A549 (cell line): ENCODE measurements at places on chromosomes 7 and 10.

DNA sequence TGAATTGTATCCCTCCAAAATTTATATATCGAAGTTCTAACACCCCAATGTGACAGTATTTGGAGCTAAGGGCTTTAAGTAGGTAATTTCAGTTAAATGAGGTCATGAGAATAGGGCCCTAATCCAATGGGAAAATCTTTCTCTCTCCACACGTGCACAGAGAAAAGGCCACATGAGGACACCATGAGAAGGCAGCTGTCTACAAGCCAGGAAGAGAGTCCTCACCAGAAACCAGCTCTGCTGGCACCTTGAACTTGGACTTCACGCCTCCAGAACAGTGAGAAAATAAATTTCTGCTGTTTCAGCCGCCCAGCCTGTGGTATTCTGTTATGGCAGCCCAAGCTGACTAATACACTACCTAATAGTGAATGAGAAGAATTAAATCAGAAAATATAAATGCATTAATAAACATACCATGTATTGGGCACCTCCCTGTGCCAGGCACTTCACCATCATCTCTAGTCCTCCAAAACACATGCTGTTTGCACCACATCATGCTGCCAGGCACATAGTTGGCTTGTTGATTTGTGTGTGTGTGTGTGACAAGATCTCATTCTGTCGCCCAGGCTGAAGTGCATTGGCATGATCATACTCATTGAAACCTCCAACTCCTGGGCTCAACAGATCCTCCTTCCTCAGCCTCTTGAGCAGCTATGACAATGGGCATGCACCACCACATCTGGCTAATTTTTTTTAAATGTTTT, 9.1 kb upstream of the TOMM7 start:
- DNase-seq: no peak

GRCh38 chr10:75430000-75430763, 1.2 kb upstream of the LRMDA start:
- peak; percentile 50 for DNase-seq

- no peak for DNase-seq
Measured at GRCh38 chr10:123663522-123663921, 2.6 kb upstream of the GPR26 start.

- peak; percentile 58 for DNase-seq
Measured at GRCh38 chr10:73095481-73096021, 1.1 kb downstream of the P4HA1 start.

- DNase-seq: no peak
Measured at GRCh38 chr7:26670290-26670689, 194.1 kb downstream of the SKAP2 start.

GRCh38 chr7:74480861-74481417, 27.2 kb downstream of the GTF2IRD1 start:
- DNase-seq: peak; percentile 85

GRCh38 chr10:103044942-103045489, 126.9 kb downstream of the CNNM2 start:
- DNase-seq: no peak

DNA sequence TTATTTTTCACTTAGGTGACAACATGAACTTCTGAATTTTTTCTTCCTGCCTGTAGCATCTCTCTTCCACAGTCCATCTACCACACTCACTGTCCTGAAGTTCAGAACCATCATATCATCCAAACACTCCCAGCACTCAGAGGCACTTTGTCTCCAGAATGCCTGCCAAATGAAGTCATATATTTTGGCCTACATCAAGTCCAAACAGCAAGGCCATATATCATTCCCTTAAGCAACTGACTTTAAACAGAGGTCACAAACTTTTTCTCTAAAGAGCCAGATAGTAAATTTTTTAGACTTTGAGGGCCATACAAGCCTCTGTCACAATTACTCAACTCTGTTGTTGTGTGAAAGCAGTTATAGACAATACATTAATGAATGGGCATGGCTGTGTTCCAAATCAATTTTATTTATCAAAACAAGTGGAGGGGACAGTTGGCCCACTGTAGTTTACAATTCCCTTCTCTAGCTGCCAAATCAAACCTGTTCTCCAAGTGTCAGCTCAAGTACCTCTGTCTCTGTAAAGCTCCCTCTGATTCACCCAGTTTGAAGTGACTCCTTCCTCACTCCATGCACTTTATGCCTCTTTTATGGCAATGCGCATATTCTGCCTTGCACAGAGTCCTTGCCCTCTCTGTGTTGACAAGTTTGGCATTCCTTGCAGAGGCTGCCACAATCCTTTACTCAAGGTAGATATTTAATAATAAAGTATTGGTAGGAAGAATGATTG, 305.7 kb downstream of the FZD1 start:
- DNase-seq: no peak

- no peak for DNase-seq
Measured at GRCh38 chr7:149302865-149303264, 40.9 kb downstream of the ZNF783 start.

DNA sequence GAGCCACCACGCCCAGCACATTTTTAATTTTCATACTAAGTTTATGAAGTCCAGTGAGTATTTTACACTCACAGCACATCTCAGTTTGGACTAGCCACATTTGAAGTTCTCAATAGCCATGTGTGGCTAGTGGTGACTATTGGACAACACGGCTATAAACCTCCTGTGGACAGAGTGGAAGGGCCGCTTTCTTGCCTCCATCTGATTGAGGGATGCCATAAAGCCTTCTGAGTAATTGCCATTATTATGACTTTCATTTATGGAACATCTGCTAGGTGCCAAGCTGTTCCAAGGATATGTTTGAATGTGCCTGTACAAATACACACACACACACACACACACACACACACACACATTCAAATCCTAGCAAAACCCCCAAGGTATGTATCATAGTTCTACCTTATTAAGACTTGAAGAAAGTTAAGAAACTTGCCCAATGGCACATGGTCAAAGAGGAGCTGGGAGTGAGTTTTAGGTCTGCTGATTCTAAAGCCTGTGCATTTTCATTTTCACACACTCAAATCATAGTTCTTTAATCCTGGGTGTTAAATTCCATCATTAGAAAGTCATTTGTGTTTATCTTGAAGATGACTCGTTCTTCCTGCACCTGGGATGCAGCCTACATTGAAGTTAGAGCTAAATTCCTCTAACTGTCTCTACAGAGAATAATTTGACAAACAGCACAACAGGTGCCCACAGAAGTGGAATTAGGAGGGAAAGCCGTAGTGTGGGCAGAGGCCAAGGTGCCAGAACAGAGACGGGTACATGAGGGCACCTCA, 143.3 kb downstream of the PKD1L1 start:
- no peak for DNase-seq

DNA sequence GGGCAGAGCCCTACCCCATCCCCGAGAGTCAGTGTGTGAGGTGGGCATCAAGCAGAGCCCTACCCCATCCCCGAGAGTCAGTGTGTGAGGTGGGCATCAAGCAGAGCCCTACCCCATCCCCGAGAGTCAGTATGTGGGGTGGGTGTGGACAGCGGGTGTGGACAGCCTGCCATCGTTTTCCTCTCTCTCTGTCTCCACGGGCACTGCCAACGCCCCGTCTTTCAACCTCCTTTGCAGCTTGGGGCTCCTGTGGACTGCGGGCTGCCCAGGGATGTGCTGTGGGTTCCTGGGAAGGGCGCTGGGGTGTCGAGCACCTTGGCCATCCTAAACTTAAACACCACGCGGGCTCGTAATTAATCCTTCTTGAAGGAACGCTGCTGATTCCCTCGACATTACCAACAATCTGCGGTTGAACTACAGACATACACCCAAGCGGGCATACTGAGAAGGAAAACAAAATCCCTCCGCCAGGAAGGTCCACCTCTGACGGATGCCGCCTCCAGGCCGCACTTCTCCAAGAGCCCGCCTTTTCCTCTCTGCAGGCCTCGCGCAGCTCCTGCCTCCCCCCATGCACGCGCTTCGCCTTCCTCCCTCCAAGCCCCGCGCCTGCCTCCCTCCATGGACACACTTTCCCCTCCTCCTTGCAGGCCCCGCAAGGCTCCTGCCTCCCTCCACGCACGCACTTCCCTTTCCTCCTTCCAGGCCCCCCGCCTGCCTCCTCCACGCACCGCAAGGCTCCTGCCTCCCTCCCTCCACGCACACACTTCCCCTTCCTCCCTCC, 65.1 kb downstream of the ADARB2 start:
- DNase-seq: no peak

- no peak for DNase-seq
Measured at GRCh38 chr7:3240826-3241430, 60.1 kb upstream of the SDK1 start.

DNA sequence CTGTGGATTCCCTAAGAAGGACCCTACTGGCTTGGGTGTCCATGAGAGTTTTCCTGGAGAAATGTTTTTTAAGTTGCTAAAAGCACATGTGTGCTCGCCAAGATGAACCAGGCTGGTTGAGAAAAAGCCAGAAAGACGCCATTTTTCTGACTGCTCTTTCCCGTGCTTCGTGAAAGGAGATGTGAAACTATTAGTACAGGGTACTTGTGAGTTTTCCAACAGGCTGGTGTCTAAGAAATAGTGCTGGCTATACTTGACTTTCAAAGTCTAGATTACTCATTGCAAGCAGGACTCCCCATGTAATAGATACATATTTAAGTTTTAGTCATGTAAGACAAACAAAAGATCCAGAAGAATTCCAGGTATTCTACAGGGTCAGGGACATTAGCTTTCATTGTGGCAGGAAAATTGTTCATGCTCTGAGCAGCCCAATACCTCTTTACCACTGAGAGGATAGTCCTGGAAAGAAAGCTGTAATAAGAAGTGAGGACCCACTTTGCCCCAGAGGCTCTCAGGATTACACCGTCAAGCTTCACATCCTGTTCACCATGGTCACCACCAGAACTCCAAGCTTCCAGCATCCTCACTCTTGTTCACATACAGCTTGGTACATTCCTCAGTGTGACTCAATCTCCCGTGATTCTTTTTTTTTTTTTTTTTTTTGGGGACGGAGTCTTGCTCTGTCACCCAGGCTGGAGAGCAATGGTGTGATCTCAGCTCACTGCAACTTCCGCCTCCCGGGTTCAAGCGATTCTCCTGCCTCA, 43.8 kb upstream of the ICA1 start:
- no peak for DNase-seq

DNA sequence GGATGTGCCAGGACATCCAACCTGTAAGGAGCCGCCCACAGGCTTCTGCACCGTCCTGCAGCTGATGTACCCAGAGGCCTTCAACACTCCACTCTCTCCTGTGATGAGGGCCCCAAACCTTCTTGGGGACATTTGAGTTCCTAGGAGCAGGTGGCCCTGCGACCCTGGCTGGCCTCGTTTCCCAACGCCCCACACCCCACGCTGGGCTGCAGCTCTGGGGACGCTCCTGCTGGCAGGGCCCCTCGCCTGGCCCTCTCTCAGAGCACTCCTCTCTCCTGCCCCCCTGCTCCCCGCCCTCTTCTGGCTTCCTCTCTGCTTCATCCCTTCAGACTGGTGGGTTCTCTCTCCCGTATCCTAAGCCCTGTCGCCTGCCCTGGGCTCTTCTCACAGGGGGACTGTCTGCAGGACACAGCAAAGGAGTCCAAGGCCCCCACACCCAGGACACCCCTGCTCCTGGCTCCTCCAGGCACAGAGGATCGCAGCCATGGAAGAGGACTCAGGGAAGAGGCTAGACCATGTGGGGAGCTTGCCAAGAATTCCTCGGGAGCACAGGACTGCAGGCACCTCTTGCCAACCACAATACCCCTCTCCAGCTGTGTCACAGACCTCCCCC, 541.4 kb downstream of the TCERG1L start:
- DNase-seq: no peak

DNA sequence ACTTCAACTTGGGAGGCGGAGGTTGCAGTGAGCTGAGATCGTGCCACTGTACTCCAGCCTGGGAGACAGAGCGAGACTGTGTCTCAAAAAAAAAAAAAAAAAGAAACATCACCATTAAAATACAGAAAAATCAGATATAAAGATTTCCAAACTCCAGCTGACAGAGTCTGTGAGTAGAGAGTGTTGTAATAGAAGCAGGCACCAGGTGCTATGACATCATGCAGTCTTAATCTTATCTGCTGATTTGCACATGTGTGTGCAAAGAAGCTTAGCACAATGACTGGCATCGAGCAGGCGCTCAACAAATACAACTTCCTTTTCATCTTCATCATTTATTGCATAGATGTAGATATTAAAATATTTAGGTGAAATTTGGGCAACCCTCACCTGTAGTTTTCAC, 92.2 kb downstream of the PRKCQ start:
- DNase-seq: no peak

GRCh38 chr10:23461557-23461956, 22.7 kb downstream of the OTUD1 start:
- no peak for DNase-seq

DNA sequence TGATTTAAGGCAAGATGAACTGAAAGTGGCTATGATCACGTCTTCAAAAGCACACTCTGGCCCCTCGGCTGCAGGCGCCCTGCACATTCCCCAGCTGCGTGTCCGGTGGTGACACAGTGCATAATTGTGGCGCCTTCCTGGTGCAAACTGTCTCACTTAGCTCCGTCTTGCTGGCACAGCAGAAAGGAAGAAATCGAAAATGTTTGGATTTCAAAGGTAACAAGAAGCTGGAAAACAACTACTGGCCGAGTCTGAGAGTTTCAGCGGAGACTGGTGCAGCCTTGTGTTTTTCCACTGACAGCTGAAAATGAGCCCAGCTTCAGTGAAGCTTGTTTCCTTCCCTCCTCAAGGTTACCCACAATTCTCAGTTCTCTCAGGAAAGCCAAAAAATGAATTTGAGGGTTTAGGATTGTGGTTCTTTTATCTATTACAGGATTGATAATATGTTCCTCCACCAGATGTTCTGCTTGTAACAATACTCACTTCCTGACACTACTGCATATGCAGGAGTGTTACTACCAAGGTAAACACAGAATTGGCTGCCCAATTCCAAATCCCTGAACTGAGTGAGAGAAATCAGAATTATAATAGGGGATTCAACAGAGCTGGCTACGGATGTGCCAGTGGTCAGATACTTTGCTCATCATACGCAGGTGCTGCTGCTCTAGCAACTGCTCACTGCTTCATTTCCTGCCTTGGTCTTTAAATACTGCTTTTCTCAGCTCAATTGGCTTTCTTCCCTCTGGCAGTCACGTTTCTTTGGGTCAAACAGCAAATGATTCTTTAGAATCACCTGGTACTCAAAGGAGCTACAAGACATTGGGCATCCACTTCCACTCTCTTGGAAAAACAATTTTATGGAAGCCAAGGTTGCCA, 63.7 kb downstream of the TRUB1 start:
- DNase-seq: no peak

- DNase-seq: no peak
Measured at GRCh38 chr7:136251826-136252225, 274.7 kb upstream of the MTPN start.

DNA sequence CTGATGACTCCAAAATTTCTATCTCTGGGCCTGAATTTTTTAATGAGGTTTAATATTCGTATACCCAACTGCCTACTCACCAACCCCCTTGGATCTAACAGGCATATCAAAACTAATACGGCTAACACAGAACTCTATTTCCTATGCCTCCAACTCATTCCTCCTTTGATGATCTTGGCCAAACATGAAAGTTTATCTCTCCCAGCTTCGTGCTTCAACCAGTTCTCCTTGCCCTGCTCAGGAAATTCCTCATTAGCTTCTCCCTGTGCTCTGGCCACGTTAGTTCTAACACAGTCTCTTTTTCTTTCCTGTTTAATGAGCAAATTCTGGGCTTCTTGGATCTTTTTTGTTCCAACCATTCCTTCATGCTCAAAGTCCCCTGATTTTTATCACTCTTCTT, 138.9 kb upstream of the PTN start:
- DNase-seq: no peak
